Activated B cell treated with CpG ODN at 0.5 μM for 24 hours (primary cell): ENCODE measurements at places on chromosomes 5 and 9. TPM values are rescaled to one million over a fixed set of nuclear protein-coding genes. Genes with fewer than 3 reads are reported as not detected.

DNA sequence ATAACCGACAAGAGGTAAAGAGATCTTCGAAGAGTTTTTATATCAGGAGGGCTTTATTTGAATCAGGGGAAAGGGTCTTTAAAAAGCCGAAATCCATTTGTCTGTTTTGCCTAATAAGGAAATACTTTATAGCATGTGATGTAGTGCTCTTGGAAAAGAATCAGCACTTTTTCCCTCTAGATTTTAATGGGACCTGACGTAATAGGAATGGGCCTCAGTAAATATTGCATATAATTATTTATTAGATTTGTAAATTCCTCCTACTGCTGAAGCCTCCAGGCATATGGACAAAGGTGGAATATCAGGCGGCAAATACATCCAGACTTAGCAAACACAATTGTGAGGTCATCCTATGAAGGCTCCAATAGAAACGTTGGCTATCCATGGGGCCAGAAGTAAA lies 50.9 kb downstream of the ACTBL2 start:
- H3K36me3 ChIP-seq: no peaks in the 10 kb centered on the region
- H3K4me1 ChIP-seq: no peaks in the 10 kb centered on the region
- no peak for DNase-seq
- H3K4me3 ChIP-seq: no peak overlapping the region
- H3K27me3 ChIP-seq: peaks cover 2% of the 10 kb centered on the region

- H3K27ac ChIP-seq: no peak overlapping the region
- H3K4me1 ChIP-seq: peaks cover 22% of the 10 kb centered on the region
- H3K4me3 ChIP-seq: no peak overlapping the region
- H3K36me3 ChIP-seq: peaks cover 4% of the 10 kb centered on the region
- H3K27me3 ChIP-seq: no peaks in the 10 kb centered on the region
- DNase-seq: no peak
Measured at GRCh38 chr5:132687995-132688394, 14.2 kb downstream of the IL4 start.

DNA sequence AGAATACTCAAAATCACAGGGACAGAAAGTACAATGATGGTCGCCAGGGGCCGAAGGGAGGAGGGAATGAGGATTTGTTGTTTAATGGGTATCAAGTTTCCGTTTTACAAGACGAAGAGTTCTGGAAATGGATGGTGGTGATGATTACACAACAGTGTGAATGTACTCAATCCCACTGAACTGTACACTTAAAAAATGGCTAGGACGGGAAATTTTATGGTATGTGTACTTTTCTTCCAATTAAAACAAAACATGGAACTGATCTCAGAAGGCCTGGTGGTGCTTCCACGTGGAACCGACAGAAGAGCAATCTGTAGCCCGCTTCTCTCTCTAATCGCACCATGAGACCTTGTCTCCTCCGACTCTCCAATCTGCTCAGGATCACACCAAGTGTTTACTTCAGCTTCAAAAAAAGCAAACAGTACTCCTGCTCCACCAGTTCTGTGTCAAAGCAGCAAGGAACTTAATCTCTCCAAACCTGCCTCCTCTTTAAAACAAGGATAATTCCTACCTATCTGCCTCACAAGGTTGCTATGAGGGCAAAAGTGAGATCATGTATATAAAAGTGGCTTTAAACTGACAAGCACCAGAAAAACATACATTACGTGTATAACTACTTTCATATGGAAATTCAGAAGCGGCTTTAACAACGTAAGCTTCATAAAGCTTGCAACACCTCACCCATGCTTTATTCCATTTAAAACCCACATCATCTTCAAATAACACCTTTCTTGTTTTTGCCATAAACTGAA lies 2.1 kb downstream of the ECPAS start:
- peaks cover 2% of the 10 kb centered on the region for H3K36me3 ChIP-seq
- H3K27me3 ChIP-seq: no peaks in the 10 kb centered on the region
- H3K4me1 ChIP-seq: peaks cover 32% of the 10 kb centered on the region
- DNase-seq: no peak
- H3K4me3 ChIP-seq: peak overlapping the region; percentile 88

DNA sequence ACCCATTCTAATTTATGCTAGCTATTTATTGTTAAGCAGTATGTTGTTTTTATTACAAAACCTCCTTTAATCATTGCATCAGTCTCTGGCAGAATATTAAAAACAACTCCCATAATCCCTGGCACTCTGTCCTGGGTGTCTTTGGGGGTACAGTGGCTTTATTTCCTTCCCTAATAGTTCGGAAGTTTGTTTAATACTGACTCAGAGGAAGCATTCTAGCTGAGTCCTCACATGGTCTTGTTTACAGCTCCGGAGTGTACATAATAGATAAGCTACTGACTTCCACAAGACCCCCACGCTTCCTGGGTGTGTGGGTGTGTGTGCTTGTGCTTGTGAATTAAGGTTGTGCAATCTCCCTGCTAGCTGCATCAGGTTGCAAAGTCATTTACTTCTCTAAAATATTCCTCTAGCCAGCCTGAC lies 149.8 kb upstream of the CDKN2B start:
- no peak overlapping the region for H3K4me3 ChIP-seq
- no peaks in the 10 kb centered on the region for H3K36me3 ChIP-seq
- no peak for DNase-seq

Gene LHX2
- not detected in 2 replicates for total RNA-seq

DNA sequence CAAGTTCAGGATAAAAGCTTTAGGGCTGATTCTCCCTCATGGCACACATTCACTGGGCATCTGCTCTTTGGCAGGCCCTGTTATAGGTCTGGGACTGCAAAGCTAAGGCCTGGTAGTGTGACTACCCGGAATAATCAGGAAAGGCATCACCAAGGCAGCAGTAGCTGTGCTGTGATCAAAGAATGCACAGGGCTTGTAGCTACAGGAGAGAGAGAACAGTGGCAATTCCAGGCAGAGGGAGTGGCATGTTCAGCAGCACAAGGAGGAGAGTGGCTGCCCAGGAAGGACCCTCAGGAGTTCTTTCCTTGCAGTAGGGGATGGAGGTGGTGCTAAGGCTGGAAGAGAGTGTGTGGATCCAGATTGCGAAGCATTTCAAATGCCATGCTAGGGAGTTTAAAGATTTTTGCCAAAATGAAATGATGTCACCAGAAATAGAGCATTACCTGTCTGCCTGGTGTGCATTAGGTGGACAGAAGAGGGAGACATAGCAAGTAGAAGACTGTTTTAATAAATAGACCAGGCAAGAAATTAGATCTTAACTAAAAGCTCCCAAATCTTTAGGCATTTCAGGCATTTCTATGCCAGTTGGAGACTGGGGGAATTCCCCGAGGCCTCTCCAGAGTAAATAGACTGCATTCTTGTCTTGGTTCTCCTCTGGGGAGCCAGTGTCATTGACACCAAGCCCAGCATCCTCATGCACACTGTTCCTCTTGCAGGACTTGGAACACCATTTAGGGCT lies 69.1 kb downstream of the GPR21 start:
- H3K4me1 ChIP-seq: peaks cover 12% of the 10 kb centered on the region
- H3K27me3 ChIP-seq: no peaks in the 10 kb centered on the region
- H3K4me3 ChIP-seq: no peak overlapping the region

DNA sequence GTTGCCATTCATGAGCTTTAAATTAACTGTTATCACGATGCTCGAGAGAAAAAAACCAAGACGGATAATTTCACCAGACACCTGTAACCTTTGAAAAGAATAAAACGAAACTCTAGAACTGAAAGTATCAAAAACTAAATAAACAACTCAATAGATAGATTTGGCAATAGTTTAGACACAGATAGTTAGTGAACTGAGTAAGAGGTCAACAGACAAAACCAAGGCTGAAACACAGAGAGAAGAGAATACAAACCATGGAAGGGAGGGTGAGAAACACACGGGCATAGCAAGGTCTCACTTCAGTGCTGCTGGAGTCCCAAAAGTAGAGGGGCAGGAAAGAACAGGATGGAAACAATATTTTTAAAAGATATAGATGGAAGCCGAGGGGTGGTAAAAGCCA lies 3.3 kb upstream of the OR2V1 start:
- H3K36me3 ChIP-seq: no peaks in the 10 kb centered on the region
- H3K27ac ChIP-seq: no peak overlapping the region
- H3K4me3 ChIP-seq: no peak overlapping the region
- no peaks in the 10 kb centered on the region for H3K4me1 ChIP-seq

Gene LCN10
- 13.7 and 15.9 TPM in 2 replicates for total RNA-seq

Gene EQTN
- total RNA-seq: not detected in 2 replicates

DNA sequence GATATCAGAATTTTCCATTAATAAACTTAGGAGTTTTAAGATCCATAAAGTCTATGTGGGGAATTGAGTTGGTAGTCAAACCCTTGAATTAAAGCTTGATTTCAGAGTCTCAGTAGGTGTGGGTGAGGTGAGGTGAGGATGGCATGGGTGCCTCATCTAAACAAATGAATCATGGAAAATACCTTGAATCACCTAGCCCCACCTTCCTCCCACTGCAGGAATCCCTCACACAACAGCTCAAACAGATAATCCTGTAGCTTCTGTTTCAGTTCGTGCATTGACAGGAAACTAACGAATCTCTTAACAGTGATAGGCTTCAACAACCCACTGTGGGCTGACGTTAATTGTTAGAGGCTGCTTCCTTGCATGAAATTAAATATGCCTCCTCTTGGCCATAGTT lies 185.0 kb downstream of the SREK1 start:
- no peak overlapping the region for H3K4me3 ChIP-seq
- no peaks in the 10 kb centered on the region for H3K36me3 ChIP-seq
- DNase-seq: no peak
- no peaks in the 10 kb centered on the region for H3K4me1 ChIP-seq
- no peak overlapping the region for H3K27ac ChIP-seq

DNA sequence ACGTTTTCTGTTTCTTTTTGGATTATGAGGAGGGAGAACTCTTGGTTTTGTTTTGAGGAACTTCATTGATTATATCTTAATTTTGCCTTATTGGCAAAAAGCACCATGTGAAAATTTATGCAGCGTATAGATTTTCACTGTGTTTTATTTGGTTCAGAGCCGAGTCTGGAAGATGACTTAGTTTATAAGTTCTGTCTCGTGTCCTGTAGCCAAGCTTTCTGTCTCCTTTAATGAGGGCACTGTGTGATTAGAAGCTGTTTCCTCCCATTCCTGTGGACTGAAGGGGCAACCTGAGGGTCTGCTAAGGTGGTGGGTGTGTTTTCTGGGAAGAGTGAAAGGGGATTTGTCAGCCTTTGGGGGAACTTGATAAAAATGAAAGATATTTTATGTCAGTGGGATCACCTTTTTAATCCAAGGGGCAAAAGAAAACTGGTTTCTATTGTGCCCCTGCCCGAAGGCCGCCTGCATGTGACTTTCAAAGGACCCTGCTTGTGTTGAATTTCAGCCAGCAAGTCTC lies 262.1 kb downstream of the FANCC start:
- H3K27ac ChIP-seq: no peak overlapping the region
- no peaks in the 10 kb centered on the region for H3K36me3 ChIP-seq
- H3K4me1 ChIP-seq: no peaks in the 10 kb centered on the region
- H3K4me3 ChIP-seq: no peak overlapping the region
- H3K27me3 ChIP-seq: peaks cover 2% of the 10 kb centered on the region
- DNase-seq: no peak

DNA sequence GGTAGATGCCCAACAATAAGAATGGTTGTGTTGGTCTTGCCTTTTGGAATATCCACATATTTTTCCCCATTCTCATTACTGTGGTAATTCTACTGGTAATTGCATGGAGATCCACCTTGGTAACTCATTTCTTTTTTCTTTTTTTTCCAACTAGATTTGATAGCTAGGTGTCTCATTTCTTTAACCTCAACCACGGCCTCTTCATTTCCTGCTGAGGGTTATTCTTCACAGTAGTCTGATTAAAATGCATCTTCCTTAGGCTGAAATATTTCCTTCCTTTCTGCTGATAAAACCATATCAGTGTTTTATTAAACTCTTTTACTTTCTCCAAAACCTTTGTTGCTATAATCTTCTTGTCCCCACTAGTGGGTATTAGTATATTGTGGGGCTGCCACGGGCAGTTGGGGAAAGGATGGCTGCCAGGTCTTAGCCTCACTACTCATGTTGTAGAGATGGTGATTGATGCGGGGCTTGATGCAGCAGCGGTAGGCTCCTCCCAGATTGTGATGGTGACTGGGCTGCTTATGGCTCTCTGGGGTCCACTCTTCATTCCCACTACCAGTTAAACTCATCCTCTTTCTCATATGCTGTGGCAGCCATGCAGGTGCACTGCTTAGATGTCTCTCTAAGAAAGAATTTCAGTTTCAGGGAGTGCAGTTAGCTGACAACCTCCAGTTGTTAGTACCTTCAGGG lies 35.9 kb downstream of the KIF2A start:
- peaks cover 6% of the 10 kb centered on the region for H3K36me3 ChIP-seq
- H3K27me3 ChIP-seq: no peaks in the 10 kb centered on the region
- DNase-seq: no peak
- H3K4me1 ChIP-seq: peaks cover 33% of the 10 kb centered on the region
- H3K27ac ChIP-seq: peak overlapping the region; percentile 18

DNA sequence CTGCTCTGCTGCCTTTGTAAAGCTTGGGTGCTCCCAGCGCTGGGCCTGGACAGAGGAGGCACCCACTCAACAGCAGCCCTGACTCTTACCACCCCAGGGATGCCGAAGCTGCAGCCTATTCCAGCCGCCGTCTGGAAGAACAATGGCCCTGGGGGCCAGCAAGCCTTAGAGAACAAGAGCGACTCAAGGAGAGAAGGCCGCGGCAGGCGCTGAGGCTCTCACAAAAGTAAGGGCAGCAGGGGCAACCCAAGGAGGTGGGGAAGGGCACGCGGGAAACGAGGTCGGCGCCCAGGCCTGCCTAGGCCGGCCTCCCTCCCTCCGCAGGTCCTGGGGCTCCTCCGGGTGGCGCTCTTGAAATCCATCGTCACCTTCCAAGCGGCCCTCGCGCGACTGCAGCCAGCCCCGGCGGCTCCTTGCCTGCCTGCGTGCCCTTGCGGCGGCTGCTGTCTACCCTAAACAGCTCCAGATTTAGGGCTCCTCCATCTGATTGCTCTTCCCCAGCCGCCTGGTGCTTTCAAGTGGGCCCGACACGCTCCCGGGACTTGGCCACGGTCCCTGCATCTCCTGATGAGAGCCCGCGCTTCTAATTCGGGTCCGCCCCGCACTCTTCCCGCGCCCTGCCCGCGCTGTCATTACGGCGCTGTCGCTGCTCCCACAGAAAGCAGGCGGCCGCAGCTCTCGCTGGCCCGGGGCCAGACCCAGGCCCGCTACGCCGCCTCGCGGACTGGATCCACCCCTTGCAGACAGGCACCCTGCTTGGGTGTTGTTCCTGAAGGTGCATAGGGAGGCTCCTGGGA lies 213.3 kb downstream of the SEMA6A start:
- no peak overlapping the region for H3K4me3 ChIP-seq
- peaks cover 8% of the 10 kb centered on the region for H3K36me3 ChIP-seq
- DNase-seq: no peak

- no peaks in the 10 kb centered on the region for H3K36me3 ChIP-seq
- H3K4me3 ChIP-seq: no peak overlapping the region
- H3K4me1 ChIP-seq: no peaks in the 10 kb centered on the region
Measured at GRCh38 chr9:115391168-115391825, 273.3 kb upstream of the TNC start.

DNA sequence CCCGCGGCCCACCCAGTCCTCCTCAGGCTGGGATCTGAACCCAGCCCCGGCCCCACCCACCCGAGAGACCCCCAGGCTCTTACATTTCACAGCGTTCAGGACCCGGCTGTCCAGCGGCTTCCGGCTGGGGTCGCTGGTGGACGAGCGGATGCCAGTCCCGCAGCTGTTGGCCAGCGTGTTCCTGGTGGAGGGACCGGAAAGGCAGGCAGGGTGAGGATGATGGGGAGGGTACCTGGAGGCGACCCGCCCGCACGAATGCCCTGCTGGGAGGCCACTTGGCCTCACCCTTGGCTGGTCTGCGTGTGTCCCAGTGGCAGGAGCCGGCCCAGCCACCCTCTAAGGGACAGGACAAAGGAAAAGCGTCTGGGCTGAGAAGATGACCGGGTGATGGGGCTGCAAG lies 51.9 kb upstream of the UBAC1 start:
- no peak overlapping the region for H3K27ac ChIP-seq
- H3K4me1 ChIP-seq: no peaks in the 10 kb centered on the region
- no peak for DNase-seq
- no peaks in the 10 kb centered on the region for H3K36me3 ChIP-seq
- H3K4me3 ChIP-seq: no peak overlapping the region

Gene ABO
- not detected in 2 replicates for total RNA-seq
